Endothelial cell (in vitro differentiated cells): ENCODE measurements at places on chromosomes 12 and 14.

DNA sequence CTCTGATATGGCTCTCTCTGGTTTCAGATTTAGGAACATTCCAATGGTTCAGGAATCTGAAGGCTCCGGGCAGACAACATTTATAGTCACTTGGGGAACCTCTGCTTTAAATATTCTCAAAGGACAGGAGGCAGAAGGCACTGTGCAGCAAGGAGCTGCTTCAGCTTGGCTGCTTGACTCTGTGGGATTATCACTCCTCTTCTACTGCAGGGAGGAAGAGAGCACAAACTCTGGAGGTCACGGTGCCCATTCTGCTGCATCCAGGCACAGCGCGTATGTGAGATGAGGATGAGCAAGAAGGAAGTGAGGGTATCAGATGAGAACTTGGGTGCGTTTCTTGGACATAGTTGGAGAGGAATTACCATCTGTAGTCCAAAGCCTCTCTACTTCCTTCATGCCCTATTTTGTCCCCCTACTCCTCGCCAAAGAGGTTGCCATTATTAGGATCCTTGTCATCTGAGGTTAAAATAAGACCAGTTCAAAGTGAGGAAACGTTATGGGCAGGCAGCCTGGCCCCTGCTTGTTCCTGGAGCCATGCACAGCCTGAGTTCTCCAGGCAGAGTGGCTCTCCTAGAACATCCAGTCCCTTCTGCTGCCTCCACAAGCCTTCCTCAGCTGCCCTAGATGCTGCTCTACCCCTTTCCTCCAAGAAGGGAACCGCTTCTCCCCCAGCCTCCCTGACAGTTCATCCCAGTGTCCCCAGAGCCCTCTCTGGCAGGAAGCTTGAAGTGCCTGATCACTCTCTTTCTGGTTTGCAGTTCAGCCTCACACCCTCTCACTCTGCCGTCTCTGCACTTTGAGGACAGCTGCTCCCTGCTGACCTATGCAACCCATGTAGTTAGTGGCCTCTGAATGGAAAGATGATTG, 12.5 kb downstream of the FGF6 start:
- no peak for DNase-seq

- DNase-seq = no peak
These were observed 11.9 kb downstream of the NAA25 start for GRCh38 chr12:112096667-112097066.

GRCh38 chr12:115468087-115468510, 784.1 kb upstream of the TBX3 start:
- no peak for DNase-seq

GRCh38 chr12:30862486-30862885, 64.1 kb upstream of the TSPAN11 start:
- DNase-seq = no peak

GRCh38 chr14:46747001-46747652, 95.5 kb upstream of the RPL10L start:
- no peak for DNase-seq

- DNase-seq = peak; percentile 60
These were observed 823 bp downstream of the RNF10 start for GRCh38 chr12:120534703-120535655.

- DNase-seq = no peak
These were observed 60.1 kb downstream of the CHST11 start for GRCh38 chr12:104516821-104517220.

- DNase-seq = no peak
These were observed 317.4 kb upstream of the DDHD1 start for GRCh38 chr14:53470351-53471043.

DNA sequence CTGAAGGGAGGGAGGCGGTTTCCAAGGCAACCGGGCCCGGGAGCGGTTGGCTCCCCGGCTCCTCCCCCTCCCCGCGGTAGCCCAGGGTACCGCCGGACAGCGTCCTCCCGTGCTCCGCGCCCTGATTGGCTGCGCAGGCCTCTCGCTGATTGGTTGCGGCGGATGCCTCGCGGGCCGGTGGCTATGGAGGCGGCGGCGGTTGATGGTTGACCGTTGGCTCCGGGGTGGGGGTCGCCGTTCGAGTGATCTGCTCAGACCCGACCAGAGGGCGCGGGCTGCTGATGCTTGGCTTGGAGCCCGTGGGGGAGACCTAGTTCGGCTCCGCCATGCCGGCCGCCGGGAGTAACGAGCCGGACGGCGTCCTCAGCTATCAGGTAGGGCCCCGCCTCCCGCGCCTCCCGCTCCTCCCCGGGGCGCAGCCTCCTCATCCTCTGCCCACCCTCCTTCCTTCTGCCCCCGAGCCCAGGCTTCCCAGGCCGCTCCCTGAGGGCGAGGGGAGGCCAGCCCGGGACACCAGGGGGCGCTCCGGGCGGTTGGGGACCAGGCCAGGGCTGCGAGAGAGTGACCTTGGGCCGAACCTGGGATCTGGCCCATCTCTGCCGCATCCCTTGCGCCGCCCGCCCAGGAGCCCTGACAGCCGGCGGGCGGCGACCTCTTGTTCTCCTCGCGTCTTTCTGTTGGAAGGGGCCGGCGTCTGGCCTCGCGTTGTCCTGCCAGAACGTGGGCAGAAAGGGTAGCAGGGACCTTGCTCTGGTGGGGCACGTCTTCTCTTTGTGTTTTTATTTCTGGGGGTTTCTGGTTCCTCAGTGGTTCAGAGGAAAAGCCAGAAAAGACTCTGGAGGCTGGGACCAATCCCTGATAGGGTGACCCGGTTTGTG, at the start of gene SLC4A8:
Gene SLC4A8 (plus strand): TSS at position 170 of the 878 bp plus-strand sequence. CDS start 157 bp downstream, at position 327.
- DNase-seq = peak; percentile 93

DNA sequence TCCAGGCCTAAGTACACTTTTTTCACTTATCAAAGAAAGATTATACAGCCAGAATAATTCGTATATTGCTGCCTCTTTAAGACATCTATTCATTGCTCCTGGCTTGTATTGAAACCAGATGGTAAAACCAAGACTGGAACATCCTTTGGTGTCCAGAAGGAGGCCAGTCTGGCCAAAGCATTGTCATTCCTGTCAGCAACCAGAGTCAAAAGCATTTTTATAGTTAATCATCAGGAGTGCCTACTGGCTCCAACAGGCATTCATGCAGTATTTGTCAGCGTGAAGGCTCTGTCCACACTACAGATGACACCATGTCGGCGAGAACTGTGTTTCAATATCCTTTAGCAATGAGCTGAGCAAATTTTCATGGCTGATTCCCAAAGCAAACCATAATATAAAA, 118.0 kb upstream of the G2E3 start:
- DNase-seq = no peak

GRCh38 chr12:10190558-10191388, 11.9 kb downstream of the TMEM52B start:
- DNase-seq = peak; percentile 55

- no peak for DNase-seq
These were observed 19.6 kb downstream of the TNFAIP2 start for GRCh38 chr14:103142721-103143302.

DNA sequence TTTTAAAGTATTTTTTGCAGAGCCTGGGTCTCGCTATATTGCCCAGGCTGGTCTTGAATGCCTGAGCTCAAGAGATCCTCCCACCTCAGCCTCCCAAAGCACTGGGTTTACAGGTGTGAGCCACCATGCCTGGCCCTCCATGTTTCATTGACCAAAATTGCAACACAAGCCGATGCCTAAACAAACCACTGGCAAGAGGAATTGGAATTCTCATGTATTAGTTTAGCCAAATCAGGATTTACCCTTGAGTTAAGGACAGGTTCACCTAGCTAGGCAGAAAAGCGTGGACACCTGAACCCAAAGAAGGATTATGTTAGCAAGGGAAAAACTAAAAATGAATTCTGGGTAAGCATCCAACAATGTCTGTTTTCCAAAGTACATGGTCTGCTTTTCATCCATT, 14.6 kb upstream of the METAP2 start:
- no peak for DNase-seq

- no peak for DNase-seq
These were observed 50.4 kb upstream of the RPH3A start for GRCh38 chr12:112741106-112741505.

GRCh38 chr14:94689218-94689984, 77.2 kb downstream of the SERPINA3 start:
- DNase-seq = peak; percentile 92

GRCh38 chr12:46585854-46586621, 213.5 kb upstream of the SLC38A2 start:
- peak; percentile 42 for DNase-seq

- DNase-seq = no peak
These were observed 161.1 kb downstream of the NUAK1 start for GRCh38 chr12:105977652-105978051.

- DNase-seq = peak; percentile 53
These were observed 83.1 kb downstream of the ARL6IP4 start for GRCh38 chr12:123063535-123063934.

GRCh38 chr12:123990511-123990910, 17.5 kb downstream of the ZNF664 start:
- peak; percentile 23 for DNase-seq

GRCh38 chr12:76007640-76008039, 23.9 kb downstream of the PHLDA1 start:
- no peak for DNase-seq

GRCh38 chr14:93490001-93490400, 59.3 kb downstream of the UNC79 start:
- no peak for DNase-seq

- no peak for DNase-seq
These were observed 31.4 kb upstream of the OXA1L start for GRCh38 chr14:22735096-22735495.

GRCh38 chr14:34235643-34236300, 226.3 kb downstream of the SPTSSA start:
- no peak for DNase-seq

DNA sequence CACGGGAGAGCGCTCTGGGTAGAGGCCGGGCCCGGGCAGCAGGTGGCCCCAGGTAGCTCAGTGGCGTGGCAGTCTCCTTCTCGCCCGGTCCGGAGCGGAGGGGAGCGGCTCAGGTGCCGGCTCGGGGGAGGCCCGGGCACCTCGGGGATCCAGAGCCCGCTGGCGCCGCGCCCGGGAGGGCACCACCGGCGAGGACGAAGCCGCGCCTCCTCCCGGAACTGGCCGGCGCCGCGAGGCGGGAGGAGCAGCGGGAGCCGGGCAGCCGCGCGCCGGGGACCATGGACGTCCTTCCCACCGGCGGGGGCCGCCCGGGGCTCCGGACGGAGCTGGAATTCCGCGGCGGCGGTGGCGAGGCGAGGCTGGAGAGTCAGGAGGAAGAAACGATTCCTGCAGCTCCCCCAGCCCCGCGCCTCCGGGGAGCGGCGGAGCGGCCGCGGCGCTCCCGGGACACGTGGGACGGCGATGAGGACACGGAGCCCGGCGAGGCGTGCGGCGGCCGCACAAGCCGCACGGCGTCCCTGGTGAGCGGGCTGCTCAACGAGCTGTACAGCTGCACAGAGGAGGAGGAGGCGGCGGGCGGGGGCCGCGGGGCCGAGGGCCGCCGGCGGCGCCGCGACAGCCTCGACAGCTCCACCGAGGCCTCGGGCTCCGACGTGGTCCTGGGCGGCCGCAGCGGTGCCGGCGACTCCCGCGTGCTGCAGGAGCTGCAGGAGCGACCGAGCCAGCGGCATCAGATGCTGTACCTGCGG, 21.5 kb upstream of the GNS start:
- DNase-seq = peak; percentile 46

DNA sequence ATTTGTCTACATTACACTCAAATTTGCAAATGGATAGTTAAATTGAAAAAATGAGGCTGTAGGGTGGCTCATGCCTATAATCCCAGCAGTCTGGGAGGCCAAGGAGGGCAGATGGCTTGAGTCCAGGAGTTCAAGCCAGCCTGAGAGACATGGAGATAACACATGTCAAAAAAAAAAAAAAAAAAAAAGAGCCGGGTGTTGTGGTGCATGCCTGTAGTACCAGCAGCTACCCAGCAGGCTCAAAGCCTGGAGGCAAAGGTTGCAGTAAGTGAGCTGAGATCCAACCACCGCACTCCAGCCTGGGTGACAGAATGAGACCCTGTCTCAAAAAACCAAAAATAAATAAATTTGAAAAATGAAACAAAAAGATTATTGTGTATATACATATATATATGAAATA, 119.9 kb upstream of the MGAT4C start:
- DNase-seq = no peak

GRCh38 chr12:104737791-104738301, 220.2 kb downstream of the SLC41A2 start:
- no peak for DNase-seq

- no peak for DNase-seq
These were observed 49.4 kb downstream of the CD9 start for GRCh38 chr12:6249580-6249979.

DNA sequence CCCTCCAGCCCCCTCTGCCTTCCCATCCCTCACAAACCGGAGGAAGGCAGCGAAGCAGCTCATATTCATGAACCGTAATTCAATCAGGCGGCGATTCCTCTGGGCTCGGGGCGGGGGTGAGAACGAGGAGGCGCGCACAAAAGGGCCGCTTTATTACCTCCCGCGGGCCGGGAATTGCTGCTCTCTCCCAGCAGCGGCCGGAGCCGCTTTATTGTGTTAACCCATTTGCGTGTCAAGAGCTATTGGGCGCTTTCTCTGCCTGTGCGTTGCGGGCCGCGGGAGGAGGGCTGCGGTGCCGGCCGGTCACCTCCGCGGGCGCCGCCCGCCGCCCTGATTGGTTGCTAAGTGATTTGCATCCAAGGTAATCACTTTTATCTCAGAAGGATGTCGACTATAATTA, 4.8 kb downstream of the FAM222A start:
- DNase-seq = no peak

GRCh38 chr12:88793096-88793495, 212.8 kb upstream of the KITLG start:
- no peak for DNase-seq

DNA sequence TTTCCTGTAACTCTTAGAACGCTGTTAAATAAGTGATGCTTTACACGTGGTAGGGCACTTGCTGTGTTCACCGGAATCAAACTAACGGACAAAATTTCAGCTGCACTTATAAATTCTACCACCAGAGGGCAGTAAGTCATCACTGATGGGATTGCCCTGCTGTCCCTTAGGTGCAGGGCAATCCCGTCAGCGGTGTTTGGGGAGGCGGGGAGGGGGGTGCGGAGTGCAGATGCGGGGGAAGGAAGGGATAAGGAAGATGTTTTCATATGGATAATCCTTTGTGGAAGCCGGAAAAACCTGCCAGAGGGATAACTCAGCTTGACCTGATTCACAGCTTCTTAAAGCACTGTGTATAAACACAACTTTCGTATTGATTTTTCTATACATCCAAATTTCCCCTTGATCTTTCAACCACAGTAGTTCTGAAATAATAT, 21.7 kb upstream of the SLC10A1 start:
- DNase-seq = peak; percentile 78

- no peak for DNase-seq
These were observed 9.0 kb upstream of the BDKRB1 start for GRCh38 chr14:96247031-96247430.

- DNase-seq = no peak
These were observed 9.7 kb upstream of the MDM1 start for GRCh38 chr12:68341822-68342221.

- DNase-seq = peak; percentile 18
These were observed 1.2 kb downstream of the NTN4 start for GRCh38 chr12:95789126-95790032.
